ENCODE measurements at places on chromosomes 2 and 18. TPM values are rescaled to one million over a fixed set of nuclear protein-coding genes. Genes with fewer than 3 reads are reported as not detected.

DNA sequence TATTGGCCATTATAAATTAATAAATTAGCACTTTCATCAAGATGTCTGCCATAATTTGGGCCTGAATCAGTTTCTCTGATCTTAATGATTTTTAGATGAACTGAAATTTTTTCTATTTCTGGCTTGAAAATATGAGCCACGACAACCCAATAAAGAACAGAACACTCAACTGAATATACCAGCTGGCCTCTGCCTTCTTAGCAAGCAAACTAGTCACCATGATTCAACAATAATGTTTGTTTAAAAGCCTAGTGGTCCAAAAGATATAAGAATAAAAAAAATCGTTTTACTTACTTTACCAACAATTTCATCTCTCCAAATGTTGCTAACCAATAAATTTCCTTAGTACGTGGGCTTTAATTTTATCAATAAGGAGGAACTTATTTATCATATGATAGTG is 66.7 kb upstream of the TTN start:
- DNase-seq = no peak

INHA gene
- total RNA-seq = 0.08 TPM

DNA sequence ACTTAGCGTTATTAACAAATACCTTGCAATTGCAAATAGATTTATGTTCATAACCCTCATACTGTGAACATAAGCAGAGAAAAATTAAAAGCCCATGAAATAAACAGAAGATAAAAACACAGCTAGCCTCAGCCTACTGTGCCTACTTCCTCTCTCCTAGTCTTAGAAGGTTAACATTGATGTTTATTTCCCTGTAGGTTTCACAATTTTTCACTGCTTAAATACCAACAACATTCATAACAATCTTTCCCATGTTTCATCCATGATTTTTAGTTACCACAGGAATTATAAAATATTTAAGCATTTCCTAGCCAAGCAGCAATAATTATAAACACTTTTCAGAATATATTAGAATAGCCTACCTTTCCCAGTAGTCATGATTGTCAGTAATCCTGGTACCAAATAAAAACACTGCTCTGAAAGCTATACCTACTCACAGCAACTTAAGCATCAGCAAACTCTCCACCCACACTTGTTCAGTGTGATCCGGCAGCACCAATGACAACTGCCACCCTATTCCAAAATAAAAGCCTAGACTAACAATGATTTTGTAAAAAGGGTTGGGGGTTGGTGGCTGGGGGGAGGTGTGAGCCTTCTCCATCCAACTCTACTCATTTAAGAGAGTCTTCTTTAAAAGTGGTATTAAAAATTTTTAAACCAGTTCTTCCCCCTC is 40.6 kb upstream of the RNU4ATAC start:
- DNase-seq = no peak

GRCh38 chr2:108594132-108594981 is 60.1 kb downstream of the LIMS1 start:
- no peak for DNase-seq

- DNase-seq = peak; percentile 77
Observed at GRCh38 chr2:72887740-72888437, 681 bp downstream of the SPR start.

DNA sequence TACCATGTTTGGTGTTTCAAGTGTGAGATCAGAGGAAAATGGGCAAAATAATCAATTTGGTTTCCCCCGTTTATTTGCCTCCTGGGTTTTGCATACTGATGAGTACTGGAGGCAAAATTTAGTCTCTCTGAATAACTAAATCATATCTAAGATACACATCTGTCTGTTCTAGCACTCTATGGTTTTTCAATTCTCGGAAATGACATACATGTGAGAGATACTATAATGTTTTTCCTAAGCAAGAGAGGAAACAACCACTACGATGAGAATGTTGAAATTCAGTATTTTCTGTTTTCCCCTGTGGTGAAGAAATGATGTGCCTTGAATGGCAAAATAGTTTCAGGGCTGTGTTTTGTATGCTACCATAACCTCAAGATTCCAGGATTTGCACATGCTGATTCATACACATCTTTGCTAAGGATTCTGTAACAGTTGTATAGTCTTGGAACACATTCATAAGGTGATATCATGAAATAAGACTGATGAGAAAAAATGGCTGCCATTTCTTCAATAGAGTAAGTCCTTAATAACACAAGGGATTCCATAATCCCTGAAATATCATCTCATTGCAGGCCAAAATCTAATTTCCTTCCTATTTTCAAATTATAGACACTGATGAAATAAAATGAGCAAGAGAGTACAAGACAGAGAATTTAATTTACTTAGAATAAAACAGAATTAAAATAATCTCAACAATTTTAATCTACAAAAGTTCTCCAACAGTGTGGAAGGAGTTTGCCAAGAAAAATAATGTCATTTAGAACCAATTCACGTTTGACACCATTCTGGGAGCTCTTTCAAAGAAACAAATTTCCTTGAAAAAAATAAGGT is 316.6 kb downstream of the FIGN start:
- no peak for DNase-seq

DNA sequence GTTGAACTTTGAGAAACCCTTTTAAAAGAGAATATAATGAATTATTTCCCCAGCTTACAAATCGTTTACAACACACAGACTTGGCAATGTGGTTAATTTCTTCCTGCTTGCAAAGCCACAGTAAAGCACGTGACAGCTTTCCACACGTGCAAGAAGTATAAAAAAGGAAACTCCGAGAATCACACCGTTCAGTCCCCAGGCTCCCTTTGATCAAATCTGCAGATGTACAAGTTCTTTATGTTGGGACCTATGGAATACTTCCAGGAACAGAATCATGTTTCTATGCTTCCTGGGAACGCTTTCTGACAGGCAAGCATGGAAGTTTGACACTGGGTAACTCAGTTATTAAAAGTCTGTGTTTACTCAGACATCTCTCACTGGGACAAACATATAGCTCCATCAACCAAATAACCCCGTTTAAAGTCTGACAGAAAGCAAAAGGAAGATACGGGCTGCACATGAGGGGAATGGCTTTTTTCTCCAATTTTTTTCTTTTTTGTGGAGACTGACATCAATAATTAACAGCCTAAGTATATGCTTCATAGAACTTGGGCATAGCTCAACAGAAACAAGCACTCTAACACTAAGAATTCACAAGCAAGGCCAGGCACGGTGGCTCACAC is 134.8 kb downstream of the EIPR1 start:
- DNase-seq = no peak

DNA sequence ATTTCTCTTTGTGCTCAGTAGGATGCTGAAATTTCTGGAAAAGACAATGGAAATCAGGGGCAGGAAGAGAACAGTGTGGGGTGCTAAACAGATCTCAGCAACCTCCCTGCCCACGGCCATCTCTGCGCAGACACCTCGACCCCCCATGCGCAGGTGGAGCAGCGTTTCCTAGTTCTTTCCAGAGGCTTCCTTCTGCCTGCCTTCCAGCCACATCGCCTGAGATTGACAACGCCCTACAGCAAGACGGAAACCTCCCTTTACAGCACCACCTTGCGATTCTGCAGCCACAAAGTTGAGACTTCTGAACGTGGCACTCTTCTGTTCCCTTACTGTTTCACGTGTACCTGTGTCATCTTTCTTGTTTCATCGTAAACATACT is 31.4 kb upstream of the CASP8 start:
- DNase-seq = no peak

- DNase-seq = no peak
Observed at GRCh38 chr2:218401890-218402289, 2.2 kb downstream of the CTDSP1 start.

DNA sequence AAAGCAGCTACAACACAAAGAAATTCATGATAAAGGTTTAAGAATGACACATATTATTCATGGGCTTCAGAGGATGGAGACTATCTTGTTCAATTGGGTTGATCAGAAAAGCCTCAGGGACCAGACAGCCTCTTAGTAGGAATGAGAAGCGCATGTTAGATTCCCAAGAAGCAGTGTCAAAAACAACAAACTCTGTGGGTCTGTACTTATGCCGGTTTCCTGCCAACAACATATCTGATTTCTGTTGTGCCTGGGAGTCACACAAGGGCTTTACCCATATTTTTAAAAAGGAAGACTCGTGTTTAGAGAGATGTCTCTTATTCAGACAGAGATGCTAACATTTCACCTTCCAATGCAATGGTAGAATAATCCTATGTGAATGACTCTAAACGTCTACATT is 2180.6 kb upstream of the CELF4 start:
- DNase-seq = no peak

DNA sequence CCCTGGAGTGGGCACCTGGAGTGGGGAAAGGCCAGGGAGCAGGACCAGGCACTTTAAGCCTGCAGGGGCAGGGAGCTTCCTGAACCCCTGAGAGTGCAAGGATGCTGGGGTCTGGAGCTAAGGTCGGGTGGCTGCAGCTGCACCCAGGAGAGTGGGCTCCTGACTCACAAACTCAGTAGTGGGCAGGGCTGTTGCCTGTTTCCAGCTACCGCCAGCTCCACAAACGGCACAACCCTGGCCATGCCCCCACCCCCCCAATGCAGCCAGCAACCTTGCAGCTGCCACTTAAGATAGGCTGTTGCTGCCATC is 688.8 kb downstream of the NYAP2 start:
- no peak for DNase-seq

ANKRD62 gene
- under 0.01 TPM for total RNA-seq

DNA sequence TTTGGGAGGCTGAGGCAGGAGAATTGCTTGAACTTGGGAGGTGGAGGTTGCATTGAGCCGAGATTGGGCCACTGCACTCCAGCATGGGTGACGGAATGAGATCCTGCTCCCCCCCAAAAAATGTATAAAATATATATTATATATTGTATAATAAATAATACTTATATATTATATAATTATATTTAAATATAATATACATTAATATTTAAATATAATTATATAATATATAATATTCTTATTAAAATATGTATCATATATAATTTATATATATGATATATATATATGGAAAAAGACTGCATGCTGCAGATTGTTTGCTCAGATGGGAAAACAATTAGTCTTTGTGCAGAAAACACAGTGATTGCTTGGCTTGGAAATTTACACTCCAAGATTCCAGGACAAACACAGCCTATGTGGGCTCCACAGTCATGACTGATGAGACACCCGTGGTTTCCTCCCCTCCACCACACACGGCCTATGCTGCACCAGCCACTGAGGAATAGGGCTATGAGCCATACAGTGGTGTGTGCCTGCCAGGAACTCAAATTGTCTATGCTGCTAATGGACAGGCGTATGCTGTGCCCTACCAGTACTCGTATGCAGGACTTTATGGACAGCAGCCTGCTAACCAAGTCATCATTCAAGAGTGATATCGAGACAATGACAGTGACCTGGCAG is 30.0 kb downstream of the PMAIP1 start:
- no peak for DNase-seq

GRCh38 chr2:18907508-18907907 is 318.1 kb upstream of the NT5C1B start:
- DNase-seq = no peak

LRP1B gene
- total RNA-seq = 0.84 TPM

- DNase-seq = no peak
Observed at GRCh38 chr2:85753525-85754312, at the start of gene ATOH8. TSS of gene ATOH8 (plus strand) at chr2:85753991. CDS start at chr2:85754190, 199 bp downstream.

DNA sequence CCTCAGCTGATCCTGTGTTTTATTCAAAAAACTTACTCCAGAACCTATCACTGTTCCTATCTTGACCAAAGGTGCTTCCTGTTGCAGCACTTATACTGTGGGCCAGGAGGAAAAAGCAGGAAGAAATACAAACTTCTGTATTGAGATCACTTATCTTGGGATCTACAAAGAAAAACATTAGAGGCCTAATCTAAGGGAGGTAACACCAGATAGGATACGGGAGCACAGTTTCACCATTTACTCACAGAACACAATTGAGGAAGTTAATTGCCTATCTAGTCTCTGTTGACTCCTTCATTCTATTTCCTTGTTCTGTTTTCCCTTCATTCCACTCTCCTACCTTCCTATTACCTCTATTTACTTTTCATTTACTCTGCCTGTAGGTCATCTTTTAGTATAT is 287.2 kb upstream of the LINC00305 start:
- no peak for DNase-seq

- DNase-seq = peak; percentile 56
Observed at GRCh38 chr2:164620873-164621763, at the start of gene GRB14. TSS of gene GRB14 (minus strand) at chr2:164621482. CDS start at chr2:164621309, 173 bp downstream.

FRZB gene
- 0.47 TPM for total RNA-seq

GRCh38 chr2:238739668-238740067 is 108.2 kb upstream of the TWIST2 start:
- no peak for DNase-seq

OTX1 gene
- 0.59 TPM for total RNA-seq

DNA sequence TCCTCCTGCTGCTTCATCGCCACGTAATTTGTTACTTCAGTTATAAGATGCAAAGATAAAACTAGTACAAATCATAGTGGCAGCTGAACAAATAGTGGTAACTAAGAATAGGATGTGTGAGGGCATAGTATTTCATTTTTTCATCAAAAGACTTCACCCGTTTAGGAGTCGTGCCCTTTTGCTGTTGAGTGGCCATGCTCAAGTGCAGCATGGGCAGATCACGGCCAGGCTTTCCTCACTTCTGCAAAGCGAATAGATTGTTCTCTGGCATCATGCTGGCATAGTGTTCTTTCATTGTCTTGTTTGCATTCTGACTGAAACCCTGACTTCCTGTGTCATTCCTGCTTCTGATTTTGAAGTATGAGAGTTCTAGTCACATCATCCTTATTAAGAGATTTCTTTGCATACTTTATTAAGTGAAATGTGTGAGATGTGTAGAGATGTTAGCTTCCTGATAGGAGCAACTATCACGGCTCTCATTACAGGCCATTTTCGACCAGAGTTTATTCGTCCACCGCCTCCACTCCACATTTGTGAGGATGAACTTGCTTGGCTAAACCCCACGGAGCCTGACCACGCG is 11.8 kb downstream of the CNOT11 start:
- no peak for DNase-seq

- no peak for DNase-seq
Observed at GRCh38 chr2:144267239-144267638, 252.7 kb downstream of the ZEB2 start.

- DNase-seq = no peak
Observed at GRCh38 chr2:198102856-198103255, 298.5 kb downstream of the PLCL1 start.

TRMT61B gene
- 10.0 TPM for total RNA-seq

CLASP1 gene
- total RNA-seq = 50.0 TPM

- no peak for DNase-seq
Observed at GRCh38 chr2:136468799-136469369, 296.5 kb upstream of the THSD7B start.

Measured in liver (tissue), 10 donors.